AG09319 (cell line): ENCODE measurements at places on chromosomes 11 and 22.

GRCh38 chr11:69395287-69395686 lies 86.2 kb upstream of the LINC01488 start:
- no peak for DNase-seq

- DNase-seq, result no peak
These were observed 5.2 kb downstream of the DGAT2 start for GRCh38 chr11:75773595-75774353.

GRCh38 chr11:134655189-134655989 lies 243.3 kb upstream of the B3GAT1 start:
- DNase-seq, result no peak

- no peak for DNase-seq
These were observed 23.9 kb upstream of the RBM4B start for GRCh38 chr11:66701432-66702240.

GRCh38 chr11:122681735-122682134 lies 26.2 kb downstream of the UBASH3B start:
- DNase-seq, result no peak

DNA sequence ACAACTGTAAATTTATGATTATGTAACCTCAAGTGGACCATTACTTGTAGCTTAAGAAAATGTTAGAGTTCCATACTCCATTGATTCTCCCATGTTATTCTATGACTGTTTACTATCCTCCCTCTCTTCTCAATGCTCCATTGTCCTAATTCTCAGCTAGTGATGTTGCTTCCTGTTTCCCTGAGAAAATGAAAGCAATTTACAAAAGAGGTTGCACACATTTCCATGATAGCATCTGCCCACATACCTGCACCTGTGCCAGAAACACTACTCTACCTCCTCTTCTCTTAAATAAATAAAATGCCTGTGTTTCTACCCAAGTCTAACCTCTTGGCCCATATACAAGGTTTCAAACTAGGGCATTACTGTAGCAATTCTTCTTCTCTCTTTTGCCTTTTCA lies 1620.9 kb downstream of the FAM181B start:
- DNase-seq, result no peak

- peak; percentile 30 for DNase-seq
These were observed at the start of gene MEI1 for GRCh38 chr22:41699264-41700107. MEI1 (plus strand) TSS chr22:41699503; CDS start chr22:41699539, 36 bp downstream.

DNA sequence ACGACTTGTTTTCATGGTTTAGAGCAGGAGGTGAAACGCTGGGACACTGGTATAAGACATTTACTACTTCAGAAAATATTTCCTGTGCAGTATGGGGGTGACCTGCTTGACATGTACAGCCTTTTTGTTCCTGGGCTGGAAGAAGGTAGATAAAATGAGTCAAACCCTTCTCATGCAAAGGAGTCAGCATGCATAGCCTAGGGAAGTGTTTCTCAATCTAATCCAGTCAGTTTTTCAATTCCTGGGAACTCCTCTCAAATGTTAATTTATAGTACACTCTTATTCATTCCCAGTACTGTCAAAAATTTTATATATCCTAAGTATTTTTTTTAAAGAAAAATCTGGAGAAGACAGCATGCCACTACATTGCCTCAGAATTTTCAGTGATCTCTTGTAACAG lies 154.7 kb upstream of the GUCY1A2 start:
- no peak for DNase-seq

DNA sequence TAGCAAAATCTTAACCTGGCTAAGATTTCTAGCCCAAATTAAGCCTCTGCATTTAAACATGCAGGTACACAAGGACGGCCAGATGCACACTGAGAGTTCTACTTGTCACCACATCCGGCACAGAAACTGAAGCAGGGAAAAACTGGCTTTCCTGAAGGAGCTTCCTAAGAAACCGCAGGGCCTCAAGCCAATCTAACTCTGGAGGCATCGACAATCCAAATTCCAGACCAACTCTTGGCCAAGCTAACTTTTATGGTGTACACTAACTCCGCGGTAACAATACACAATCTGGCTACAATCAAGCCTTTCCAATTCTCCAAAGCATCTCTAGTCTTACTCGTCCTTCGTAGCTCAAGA lies 1.2 kb downstream of the MSANTD2 start:
- peak; percentile 28 for DNase-seq

DNA sequence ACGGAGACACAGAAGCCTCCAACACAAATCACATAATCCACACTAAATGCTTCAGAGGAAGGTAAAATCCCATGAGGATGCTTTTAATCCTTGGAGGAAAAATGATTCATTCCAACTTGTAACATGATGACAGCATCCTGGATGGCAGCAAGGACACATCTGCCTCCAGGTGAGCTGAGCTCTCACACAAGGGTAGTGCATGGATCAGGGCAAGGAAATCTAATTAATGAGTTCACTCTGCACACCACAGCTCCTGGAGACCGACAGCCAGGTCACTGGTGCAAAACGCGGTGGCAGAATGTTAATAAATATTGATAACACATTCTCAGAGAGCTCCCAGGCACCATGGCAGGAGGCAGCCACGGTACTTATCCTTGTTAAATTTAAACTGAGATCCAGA lies 40.3 kb upstream of the CYP2D6 start:
- no peak for DNase-seq

DNA sequence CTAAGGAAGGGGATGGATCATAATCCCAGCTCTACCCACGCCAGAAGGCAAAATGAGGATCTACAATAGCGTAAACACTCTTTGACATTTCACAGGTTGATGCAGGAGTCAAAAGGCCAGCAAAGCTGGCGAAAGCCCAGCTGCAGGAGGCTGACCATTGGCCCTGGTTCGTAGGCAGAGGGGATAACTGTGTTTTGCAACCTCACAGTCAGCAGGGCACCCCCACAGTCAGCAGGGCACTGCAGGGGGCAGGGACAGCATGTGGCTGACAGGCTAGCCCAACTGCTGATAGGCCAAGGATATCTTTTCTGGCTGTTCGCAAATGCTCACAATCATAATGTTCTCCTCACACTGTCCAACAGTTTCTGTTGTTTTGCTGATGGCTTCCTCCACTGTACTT lies 372.7 kb downstream of the BUD13 start:
- DNase-seq, result no peak

GRCh38 chr22:31089160-31090100 lies 8.3 kb downstream of the SMTN start:
- DNase-seq, result no peak

DNA sequence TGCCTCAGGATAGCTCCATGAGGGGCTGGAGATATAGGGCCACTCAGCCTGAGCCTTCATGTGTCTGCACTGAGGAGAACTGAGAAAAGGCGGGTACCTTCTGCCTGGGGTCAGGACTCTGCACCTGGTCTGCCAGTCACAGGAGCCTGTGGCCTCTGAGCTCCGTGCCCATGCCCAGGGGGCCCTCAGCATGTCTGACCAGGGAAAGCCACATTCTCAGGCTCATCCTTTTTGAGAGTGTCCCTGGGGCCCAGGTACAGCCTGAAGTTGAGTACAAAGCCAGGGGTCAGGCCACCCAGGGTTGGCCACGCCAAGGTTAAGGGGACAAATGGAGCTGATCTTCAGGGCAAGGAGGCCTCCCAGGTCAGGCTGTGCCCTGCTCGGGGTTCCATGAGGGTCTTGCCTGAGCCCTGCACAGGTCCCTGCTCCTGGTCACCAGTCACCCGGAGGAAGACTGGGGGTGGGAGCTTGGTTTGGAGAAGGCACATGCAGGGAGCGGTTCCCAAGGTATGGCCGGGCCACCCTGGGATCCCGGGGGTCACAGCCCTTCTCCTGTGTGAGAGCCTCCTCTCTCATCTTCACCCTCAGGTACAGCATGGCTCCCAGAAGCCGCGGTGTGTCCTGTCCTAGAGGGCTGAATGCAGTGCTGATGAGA lies 6.0 kb downstream of the DENND6B start:
- no peak for DNase-seq

DNA sequence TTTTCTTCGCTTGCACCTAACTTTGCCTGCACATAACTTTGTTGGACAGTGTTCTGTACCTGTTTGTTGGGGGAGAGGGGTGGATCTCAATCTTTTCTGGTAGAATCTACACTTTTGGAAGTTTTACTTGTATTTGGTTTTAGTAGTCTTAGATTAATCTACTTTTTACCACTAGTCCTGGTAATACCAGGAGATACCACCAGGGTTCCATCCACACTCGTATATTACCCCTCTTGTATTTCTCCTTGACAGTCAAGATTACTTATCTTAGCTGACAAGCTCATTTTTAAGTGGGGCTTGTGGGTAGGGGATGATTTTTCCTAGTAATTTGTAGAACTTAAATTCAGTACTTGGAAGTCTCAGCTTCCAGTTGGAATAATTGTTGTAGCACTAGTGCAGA lies 37.3 kb upstream of the TECTA start:
- no peak for DNase-seq
